ENCODE measurements at places on chromosomes 1 and 21.

- no peak for DNase-seq
These were observed 62.4 kb downstream of the PTPRC start for GRCh38 chr1:198701250-198701649.

GRCh38 chr1:178643831-178644230, 81.2 kb upstream of the RALGPS2 start:
- DNase-seq: no peak

- peak; percentile 30 for DNase-seq
These were observed 10.8 kb upstream of the LRRC71 start for GRCh38 chr1:156909671-156910070.

DNA sequence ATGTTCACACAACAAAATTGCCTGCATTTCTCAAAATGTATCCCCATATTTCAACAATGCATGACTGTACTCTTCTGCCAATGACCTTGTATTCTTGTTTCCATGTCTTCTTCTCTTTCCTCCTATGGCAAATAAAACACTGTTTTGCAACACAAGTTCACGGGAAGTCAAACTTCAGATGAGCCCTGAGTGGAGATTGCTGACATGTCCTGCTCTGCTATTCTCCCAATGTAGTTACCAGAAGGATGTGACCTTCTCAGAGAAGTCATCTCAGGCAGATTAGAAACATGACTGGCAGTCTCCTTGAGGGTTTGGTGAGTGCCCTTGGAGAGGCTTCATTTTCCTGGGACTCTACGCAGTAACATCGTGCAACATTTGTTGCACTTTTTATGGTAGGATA, 15.6 kb downstream of the FCGR2B start:
- DNase-seq: no peak

GRCh38 chr1:165052936-165053335, 303.6 kb downstream of the LMX1A start:
- DNase-seq: no peak

- DNase-seq: no peak
These were observed 19.7 kb downstream of the KPNA6 start for GRCh38 chr1:32127409-32128198.

GRCh38 chr1:32303997-32304622, 12.2 kb downstream of the HDAC1 start:
- no peak for DNase-seq

- peak; percentile 90 for DNase-seq
These were observed 120.2 kb downstream of the ETS2 start for GRCh38 chr21:38925923-38926322.

- peak; percentile 44 for DNase-seq
These were observed 1.4 kb downstream of the GPR161 start for GRCh38 chr1:168135116-168135920.

DNA sequence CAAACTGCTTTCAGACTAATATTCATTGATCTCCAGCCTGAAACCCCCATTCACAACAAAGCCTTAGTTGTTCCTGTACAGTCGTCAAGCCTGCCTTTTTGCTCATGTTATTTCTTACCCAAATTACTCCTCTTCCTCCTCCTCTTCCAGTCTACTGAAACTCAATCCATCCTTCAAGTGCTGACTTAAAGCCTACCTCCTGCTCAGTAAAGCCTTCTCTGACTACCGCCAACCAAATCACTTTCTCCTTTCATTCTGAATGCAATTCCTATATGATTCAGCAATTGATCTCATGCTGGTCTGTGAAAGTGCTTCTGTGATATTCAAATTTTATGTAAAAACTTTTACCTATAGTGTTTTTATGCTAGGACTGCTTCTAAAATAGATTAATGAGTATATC, 18.6 kb downstream of the TAF5L start:
- DNase-seq: no peak

DNA sequence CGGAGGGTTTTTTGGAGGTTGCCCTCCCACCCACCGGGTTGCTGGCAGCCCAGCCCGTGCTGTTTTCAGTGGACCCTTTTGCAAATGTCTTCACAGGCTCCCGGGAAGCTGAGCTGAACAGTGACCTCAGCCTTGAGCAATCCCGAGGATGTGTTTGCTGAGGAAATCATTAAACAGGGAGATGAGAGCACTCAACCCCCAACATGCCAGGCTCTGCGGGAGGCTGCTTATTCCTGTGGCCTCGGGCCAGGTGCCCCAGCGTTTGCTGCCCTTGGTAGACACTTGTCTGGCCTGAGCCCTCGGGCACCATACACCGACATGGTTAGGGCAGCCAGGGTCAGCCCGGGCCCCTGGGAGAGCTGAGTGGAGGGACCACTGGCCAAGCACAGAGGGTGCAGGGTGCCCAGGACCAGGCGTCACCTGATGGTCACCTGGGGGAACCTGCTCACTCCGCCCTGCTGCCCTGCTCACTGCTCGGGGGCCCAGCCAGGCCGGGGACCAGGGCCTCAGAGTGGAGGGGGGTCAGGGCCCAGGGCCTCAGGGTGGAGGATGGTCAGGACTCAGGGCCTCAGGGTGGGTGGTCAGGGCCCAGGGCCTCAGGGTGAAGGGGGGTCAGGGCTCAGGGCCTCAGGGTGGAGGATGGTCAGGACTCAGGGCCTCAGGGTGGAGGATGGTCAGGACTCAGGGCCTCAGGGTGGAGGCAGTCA, 42.5 kb upstream of the POFUT2 start:
- peak; percentile 30 for DNase-seq

DNA sequence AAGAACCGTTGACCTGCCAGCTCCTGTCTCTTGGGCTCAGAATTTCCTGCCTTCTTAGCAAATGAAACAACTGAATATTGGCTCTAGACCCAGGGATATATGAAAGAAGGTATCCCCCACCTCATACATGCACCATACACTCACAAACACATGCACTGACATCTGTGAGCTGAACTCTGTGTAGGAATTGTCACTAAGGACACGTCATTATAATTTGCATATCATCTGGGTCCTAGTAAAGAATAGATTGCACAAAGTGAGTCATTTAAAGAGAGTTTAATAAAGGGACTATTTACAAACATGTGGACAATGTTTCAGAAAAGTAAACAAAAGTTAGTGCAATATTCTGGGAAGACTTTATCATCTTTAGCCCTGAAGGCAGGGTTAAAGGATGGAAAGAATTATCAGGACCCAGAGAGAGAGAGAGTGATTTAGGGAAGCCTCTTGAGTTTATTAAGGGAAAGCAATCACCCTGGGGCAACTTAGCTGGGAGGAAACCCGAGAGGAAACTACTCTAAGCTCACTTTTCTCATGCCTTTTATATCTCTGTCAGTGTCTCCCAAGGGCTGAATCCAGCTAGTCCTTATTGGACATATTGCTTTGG, 74.1 kb upstream of the PLA2G4A start:
- DNase-seq: no peak

DNA sequence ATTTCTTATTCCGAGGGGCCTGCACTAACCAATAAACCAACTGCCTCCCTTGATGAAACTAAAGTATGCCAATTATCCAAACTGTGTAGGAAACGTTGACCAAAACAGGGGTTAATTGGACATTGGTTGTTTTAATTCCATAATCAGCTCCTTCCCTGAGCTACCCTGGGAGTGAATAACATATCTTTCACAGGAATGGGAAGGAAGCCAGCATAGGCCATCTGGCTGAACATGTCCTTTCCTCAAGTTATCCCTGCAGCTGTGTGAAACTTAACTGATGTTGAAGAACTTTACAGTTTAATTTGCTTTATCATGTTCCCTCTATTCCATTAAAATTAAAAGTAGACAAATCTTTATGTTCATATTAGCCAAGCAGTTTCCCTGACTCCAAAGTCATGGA, 75.4 kb downstream of the NRIP1 start:
- no peak for DNase-seq

DNA sequence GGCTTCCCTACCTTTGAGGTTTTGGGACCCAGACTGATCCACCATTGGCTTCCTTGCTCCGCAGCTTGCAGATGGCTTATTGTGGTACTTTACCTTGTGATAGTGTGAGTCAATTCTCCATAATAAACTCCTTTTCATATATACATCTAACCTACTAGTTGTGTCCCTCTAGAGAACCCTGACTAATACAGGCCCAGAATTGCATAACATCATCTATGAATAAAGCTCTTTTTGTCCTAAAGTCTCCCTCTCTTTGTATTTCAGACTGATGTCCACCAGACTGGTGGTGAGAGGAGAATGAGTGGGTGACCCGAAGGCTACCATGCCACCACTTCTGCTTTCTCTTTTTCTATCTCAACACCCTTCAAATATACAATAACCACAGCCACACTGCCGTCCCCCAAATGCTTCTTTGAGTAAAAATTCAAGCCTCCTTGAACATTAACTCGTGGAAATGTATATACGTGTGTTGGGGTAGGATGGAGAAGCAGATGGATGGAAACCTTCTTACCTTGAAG, 265.7 kb downstream of the PTBP2 start:
- DNase-seq: no peak

DNA sequence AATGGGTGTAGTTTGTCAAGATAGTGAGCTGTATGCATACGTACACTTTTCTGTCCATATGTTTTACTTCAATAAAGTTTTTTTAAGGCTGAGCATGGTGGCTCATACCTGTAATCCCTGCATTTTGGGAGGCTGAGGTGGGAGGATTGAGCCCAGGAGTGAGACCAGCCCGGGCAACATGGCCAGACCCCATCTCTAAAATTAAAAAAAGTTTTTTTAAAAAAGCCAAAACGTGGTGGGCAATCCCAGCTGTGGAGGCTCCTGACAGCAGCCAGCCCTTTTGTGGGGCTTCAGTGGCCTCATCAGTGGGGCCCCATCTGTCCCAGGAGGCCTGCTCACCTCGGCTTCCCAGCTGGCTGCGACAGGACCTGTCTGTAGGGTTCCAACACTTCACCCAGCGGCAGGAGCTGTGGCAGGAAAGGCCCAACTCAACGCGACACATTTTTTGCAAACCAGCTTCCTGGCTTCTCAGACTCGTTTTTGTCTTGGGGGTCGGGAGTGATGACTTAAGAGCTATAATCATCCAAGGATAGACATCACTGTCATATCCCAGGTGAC, 56.9 kb upstream of the LBR start:
- no peak for DNase-seq

DNA sequence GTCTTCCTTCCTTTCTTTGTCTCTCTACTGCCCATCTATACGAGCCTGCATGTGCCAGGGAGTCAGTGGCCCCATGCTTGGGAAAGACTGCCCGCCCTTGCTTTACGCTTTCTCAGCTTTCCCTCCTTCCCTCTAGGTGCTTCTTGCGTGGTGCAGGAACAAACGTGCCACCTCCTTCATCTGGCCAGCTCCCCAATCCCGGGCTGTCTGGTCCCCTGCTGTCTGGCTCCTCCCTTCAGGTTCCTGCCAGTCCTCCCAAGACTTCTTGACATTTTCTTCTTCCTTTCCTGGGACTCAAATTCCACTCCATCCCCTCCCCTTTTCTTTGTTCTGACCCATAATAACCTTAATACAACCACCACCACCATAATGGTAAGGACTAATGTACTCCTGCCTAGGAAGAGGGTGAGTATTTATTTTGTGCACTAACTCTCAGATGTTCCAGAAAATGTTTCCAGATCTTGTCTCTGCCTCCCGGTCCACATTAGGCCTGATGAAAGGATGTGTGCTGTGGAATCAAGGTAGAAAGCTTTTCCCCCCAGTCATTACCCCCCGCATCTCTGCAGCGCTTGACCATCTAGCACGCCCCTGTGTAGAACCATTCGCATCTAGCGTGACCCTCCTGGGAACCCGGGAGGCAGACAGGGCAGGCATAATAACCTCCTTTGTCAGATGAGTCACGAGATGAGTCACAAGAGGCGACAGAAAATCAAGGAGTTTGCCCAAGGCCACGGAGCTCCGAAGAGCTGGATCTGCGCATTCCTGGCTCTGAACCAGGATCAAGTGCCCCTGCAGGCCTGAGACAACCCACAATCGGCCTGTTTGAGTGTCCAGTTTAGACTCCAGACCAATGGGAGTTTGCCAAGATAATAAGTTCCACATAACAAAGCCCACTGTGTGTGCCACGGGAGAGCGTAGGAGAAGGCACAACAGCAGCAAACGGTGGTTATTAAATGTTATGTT, 60.1 kb upstream of the NEK2 start:
- peak; percentile 39 for DNase-seq

- DNase-seq: no peak
These were observed 128.5 kb upstream of the SERTAD4 start for GRCh38 chr1:210104103-210104502.

GRCh38 chr1:26771643-26772321, 16.0 kb upstream of the PIGV start:
- DNase-seq: no peak

DNA sequence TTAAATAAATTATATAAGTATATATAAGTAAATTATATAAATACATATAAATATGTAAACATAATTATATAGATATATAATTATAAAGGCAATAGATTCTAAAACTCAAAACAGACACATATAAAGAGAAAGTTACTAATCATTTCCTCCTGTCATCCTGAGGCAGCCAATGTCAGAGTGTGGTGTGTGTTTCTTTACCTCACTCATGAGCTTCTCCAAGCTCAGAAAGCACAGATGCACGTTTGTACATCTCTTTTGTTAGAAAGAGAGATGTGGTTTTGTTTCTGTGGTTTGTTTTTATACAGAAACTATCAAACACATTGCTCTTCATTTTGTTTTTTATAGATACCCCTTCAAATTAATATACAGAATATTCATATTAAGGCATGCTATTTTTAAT, 594.8 kb downstream of the USP25 start:
- DNase-seq: no peak

DNA sequence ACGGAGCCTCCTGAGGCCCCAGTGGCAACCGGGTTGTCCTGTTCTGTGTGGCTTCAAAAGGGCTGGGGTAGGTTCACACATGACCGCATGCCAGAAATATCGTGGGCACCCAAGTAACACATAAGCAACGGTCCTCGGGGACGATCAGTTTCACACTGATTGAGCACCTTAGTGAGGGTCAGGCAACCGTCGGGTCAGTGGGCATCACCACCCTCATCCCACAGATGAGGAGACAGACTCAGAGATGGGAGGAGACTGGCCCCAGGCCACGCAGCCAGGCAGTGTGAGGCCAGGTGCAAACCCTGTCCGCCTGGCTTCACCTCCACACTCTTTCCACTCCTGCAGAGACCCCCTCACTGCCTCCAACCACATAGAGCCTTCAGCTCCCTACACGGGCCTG, 309.8 kb downstream of the MATN1 start:
- no peak for DNase-seq

- DNase-seq: no peak
These were observed 51.9 kb upstream of the DMRTA2 start for GRCh38 chr1:50474859-50475809.

GRCh38 chr21:28767523-28767922, 225.2 kb downstream of the LTN1 start:
- DNase-seq: no peak

DNA sequence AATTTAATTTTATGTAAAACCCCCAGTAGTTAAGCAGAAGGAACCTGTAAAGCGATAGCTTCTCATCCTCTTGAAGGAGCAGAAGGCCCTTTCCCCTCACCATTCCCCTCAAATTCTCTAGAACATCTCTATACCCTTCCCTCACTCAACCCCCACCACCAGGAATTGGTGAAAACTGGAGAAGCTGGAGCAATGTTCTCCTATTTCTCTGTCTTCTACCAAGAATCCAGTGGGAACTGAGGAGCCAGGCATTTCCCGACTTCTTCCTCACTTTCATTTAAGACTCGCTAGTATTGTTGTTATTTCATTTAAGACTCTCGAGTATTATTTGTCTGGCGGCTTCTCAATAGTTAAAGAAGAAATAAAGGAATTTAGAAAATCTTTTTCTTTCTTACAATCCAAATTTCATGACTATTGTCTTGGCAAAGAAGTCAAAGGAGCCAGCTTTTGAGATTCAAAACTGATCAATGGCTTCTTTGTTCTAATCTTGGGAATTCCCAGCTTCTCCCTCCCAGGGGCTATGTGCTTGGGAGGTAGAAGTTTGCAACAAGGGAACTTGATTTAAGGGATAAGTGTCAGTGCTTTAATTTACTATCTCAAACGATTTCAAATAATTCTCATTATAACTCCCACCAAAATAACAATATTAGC, 253.3 kb upstream of the ADGRL2 start:
- DNase-seq: no peak

GRCh38 chr1:169175461-169175860, 69.0 kb downstream of the ATP1B1 start:
- no peak for DNase-seq

All from left hindlimb (tissue), 1 donor.